ENCODE measurements at places on chromosomes 13 and 19.

DNA sequence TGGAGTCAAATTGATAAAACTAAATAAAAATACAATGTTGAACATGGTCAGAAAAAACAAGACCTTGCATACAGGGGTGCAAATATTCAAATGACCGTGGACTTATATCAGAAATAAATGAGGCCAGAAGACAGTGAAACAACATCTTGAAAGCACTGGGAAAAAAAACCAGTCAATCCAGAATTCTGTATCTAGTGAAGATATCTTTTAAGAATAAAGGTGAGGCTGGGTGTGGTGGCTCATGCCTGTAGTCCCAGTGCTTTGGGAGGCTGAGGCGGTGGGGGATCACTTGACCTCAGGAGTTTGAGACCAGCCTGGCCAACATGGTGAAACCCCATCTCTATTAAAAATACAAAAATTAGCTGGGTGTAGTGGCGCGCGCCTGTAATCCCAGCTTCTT lies 15.2 kb upstream of the CEBPA start:
- DNase-seq: no peak

DNA sequence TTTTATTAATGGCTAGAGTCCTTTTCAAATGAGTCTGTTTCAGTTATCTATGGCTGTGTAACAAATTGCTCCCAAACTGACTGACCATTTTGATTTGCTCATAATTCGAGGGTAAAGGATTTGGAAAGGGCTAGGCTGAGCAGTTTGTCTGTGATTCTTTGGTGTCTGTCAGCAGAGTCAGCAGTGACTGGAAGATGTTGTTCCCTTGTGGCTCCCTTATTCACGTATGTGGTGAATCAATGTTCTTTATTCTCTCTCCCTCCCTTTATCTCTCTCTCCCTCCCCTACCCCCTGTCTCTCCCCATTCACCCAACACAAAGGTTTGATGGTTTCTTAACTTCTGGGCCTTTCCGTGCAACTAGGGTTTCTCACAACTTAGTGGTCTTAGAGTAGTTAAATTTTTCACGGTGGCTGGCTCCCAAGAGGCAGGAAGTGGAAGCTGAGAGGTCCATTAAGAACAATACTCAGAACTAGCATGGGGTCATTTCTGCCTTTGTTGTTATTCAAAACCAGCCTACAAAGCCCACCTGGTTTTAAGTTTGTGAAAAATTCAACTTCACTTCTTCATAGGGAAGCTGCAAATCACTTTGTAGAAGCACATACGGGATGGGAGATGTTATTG lies 772.5 kb upstream of the SLITRK1 start:
- DNase-seq: no peak

- no peak for DNase-seq
These were observed 485 bp upstream of the ZNF845 start for GRCh38 chr19:53333066-53333462.

DNA sequence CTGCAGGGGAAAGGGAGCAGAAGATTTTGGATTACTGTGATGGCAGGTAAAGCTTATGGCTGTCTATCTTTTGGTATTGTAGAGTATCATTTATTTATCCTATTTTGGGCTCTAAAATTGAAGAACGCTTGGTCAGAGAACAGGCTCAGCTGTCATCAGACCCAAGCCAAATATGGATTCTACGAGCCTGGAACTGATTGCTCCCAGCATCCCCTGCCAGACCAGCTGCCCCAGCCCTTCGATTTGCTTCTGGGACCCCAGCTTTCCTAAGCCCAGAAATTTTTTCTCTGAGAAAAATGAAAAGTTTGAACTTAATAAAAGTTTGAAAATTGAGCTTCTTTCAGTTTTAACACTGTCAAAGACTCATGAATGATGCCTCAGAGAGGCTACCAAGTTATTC lies 472.8 kb downstream of the DACH1 start:
- no peak for DNase-seq

DNA sequence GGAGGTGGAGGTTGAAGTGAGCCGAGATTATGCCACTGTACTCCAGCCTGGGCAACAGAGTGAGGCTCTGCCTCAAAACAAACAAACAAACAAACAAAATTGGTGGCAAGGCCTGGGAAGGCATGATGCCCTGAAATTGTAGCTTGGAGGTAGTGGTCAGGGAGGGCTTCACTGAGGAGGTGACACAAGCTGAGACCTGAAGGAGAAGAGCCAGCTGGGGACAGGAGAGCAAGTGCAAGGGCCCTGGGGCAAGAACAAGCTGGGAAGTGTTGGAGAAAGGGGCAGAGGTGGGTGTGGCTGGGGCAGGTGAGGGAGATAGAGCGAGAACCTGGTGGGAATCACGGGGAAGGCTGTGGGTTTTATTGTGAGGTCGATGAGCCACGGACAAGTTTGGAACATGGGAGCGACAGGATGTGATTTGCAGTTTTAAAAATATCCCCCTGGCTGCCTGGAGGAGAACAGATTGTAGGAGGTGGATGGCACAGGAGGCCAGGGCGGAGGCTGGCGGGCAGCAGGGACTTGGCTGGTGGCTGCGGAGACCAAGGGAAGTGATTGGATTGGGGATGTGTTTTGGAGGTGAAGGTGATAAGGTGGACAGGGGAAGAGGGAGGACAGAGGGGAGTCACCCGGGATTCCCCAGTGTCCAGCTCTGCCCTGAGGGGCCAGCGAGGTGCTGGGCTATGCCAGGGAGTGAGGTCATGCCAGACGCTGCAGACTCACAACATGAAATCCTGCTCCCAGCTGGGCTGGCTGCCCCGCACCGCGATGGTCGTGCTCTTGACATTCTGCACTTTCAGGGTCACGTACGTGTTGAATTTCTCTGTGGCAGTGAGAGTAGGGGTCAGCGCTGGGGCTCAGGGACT lies 14.0 kb downstream of the UNC13A start:
- DNase-seq: no peak

DNA sequence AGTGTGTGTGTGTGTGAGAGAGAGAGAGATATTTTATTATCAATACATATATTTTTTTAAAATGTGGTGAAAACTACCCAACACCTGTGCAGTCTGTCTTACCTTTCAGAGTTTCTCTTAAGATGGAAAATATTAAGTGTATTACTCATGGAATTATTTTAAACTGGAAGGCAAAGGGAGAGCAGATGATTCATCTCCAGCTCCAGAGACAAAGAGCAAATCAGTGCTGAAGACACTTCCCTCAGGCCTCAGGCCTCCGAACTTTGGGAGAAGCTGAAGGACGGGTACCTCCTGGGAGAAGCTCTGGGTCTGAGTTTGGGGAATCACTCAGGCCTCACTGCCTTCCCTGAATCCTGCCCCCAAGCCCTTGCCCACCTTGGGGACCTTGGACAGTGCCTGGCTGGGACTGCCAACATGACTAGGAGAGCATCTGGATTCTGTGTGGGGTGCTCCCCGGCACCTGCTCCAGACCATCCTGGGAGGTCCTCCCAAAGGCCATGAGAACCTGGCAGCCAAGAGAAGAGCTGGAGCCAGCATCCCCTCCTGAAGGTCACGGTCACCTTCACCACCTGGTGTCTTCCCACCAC lies 170.4 kb upstream of the UBL3 start:
- no peak for DNase-seq

DNA sequence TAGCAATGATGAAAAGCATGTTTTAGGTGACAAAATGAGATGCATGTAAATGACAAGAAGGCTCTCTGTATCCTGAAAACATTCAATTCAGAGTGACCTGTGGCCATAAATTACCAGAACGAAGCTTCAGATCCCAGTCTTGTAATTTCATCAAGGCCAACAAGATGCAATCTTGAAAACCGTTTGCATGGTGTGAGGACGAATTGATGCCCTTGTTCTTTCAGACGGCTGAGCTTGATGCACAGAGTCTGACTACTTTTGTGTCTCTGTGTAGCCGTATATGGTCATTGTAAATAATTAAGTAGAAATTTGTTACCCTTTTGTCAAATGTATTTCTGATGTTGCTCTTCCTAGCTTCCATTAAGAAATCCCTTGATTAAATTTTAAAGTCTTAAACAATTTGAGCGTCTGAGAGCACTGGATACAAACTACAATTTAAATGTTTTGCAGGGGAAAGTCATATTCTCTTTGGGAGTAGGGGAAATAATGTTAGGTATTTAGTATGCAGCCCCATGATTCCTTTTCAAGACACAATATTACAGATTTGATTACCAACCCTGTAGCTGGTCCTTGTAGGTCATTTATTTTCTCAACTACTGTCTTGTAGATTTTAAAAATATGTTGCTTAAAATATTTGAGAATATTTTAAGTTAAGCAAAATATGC lies 125.8 kb upstream of the PCDH9 start:
- no peak for DNase-seq

GRCh38 chr13:40401911-40402776 lies 264.3 kb downstream of the FOXO1 start:
- DNase-seq: peak; percentile 3

- no peak for DNase-seq
These were observed 22.8 kb downstream of the PLIN4 start for GRCh38 chr19:4495471-4495870.

GRCh38 chr19:18666784-18667183 lies 16.7 kb upstream of the CRTC1 start:
- no peak for DNase-seq

DNA sequence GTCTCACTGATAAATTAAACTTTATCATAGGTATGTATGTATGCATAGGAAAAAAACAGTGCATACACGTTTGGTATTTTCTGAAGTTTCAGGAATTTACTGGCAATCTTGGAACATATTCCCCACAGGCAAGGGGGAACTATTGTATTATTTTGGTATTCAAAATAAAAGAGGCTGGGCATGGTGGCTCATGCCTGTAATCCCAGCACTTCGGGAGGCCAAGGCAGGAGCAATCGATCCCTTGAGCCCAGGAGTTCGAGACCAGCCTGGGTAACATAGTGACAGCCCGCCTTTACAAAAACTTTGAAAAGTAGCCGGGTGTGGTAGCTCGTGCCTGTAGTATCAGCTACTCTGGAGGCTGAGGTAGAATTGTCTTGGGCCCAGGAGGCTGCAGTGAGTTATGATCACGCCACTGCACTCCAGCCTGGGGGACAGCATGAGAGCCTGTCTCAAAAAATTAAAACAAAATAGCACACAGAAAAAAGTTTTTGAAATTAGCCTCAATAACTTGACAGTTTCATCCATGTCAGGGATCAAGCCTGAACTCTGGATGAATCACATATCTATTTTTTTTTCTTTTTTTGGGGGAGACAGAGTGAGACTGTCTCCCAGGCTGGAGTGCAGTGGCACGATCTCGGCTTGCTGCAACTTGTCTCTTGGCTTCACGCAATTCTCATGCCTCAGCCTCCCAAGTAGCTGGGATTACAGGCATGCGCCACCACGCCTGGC lies 29.1 kb upstream of the HOMER3 start:
- no peak for DNase-seq

DNA sequence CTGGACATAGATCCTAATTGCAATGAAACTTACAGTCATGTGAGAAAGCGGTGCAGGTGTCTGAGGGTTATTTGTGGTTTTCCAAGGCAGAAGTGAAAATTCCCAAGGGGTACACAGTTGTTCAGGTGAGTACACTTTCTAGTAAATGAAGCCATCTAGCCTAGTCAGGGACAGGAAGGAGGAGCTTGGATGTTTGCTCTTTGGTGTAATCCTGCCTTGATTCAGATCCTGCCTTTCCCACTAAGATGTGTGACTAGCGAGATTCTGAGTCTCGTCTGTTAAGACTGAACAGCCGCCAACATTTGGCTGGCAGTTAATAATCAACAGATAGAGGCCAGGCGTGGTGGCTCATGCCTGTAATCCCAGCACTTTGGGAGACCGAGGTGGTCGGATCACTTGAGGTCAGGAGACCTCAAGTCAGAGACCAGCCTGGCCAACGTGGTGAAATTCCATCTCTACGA lies 2.5 kb downstream of the RPS9 start:
- no peak for DNase-seq

GRCh38 chr13:41053384-41053826 lies 7.9 kb upstream of the WBP4 start:
- DNase-seq: no peak

GRCh38 chr13:52862358-52863206 lies 14.1 kb upstream of the PCDH8 start:
- DNase-seq: peak; percentile 24

GRCh38 chr13:77390391-77390790 lies 63.5 kb upstream of the MYCBP2 start:
- DNase-seq: no peak

DNA sequence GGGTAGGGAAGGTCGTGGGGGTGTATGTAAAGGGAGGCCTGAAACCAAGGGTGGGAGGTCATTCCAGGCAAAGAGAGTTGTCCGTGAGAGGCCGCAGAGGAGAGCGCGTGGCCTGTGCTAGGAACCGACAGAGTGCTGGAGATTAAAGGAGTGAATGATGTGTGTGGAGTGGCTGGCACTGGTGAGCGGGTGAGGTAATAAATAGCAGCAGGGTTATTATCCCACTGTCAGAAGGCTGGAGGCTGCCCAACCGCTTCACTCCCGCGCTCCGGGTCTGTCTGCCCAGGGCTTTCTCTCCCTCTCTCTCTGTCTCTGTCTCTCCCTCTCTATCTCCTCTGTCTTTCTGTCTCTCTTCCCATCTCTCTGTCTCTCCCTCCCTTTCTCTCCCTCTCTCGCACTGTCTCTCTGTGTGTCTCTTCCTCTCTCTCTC lies 17.4 kb downstream of the ZNF579 start:
- no peak for DNase-seq

GRCh38 chr13:69524459-69525150 lies 583.0 kb upstream of the ATXN8OS start:
- DNase-seq: no peak

- no peak for DNase-seq
These were observed 121.7 kb upstream of the MAB21L1 start for GRCh38 chr13:35598233-35598632.

DNA sequence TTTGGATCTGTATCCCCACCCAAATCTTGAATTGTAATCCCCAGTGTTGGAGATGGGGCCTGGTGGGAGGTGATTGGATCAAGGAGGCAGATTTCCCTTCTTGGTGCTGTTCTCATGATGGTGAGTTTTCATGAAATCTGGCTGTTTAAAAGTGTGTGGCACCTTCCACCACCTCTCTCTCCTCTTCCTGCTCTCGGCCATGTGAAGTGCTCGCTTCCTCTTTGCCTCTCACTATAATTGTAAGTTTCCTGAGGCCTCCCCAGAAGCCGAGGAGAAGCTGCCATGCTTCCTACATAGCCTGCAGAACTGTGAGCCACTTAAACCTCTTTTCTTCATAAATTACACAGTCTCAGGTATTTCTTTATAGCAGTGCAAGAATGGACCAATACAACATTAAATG lies 15.7 kb downstream of the COMMD6 start:
- no peak for DNase-seq

GRCh38 chr13:21550918-21551317 lies 53.1 kb downstream of the MICU2 start:
- DNase-seq: no peak

DNA sequence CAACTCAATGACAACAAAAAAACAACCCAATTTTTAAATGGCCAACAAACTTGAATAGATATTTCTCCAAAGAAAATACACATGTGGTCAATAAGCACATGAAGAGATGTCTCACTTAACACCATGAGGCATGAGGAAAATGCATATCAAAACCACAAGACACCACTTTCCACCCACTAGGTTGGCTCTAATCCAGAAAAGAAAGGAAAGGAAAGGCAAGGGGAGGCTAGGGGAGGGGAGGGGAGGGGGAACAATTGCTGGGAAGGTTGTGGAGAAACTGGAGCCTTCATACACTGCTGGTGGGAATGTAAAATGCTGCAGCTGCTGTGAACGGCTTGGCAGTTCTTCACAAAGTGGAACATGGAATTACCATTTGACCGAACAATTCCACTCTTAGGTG lies 854.3 kb downstream of the UQCRFS1 start:
- DNase-seq: no peak
